ENCODE measurements at places on chromosomes 6 and 20.
A peak's percentile ranks its signal among the peaks of the same experiment; 100 is the strongest.

DNA sequence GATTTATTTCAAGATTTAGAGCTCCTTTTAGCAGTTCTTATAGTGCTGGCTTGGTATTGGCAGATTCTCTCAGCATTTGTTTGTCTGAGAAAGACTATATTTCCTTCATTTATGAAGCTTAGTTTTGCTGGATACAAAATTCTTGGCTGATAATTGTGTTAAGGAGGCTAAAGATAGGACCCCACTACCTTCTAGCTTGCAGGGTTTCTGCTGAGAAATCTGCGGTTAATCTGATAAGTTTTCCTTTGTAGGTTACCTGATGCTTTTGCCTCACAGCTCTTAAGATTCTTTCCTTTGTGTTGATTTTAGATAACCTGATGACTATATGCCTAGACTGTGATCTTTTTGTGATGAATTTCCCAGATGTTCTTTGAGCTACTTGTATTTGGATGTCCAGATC lies 114.3 kb downstream of the AIG1 start:
- DNase-seq = no peak

DNA sequence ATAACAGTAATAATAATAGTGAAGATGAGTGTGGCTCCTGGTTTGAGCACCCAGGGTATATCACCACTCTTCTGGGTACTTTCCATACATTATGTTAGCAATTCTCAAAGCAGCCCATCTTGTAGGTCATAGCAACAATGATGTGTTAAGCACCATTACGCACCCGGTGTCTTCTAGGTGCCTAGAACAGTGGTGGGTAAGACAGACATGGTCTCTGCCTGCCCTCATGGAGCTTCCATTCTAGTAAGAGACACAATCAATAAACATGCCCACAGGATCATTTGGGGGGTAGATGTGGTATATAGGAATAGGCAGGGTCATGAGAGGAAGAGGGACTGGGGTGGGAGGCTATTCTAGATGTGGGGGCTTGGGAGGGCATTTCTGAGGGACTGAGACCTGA lies 21.0 kb upstream of the OCSTAMP start:
- no peak for DNase-seq

DNA sequence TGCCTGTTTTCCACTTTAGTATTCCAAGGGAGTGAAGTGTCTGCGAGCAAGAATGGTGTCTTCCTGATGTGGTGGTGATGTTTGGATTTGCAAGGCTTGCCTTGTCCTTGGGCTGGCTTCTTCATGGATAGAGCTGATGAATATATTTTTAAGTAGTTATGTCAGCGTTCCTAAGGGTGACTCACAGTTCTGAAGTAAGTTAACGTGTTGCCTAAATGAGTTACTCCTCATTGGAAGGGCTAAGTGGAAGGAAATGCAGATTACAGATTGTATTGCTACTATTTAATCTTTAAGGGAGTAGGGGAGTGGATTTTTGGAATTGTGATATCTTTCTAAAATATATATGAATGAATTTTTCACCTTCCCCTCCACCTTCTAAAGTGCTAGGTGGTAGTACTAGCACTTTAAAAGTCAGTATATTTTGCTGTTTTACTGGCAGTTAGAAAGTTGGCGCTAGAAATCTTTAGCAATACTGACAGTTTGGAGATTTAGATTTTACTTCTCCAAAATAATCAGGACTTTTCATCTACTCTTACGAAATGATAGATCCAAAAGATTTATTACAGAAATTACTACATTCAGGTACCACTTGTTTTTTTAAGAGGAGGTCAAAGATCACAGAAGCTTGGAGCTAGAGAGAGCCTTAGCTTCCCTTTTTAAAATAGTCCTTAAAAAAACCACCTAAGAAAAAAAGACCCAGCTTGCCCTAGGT lies 197.4 kb downstream of the JARID2 start:
- peak; percentile 57 for DNase-seq

GRCh38 chr6:37891072-37891471 lies 71.5 kb downstream of the ZFAND3 start:
- DNase-seq = no peak

- DNase-seq = no peak
Measured at GRCh38 chr20:41989935-41990635, 371.9 kb upstream of the CHD6 start.

GRCh38 chr20:50141018-50141675 lies 12.4 kb downstream of the PEDS1 start:
- no peak for DNase-seq

DNA sequence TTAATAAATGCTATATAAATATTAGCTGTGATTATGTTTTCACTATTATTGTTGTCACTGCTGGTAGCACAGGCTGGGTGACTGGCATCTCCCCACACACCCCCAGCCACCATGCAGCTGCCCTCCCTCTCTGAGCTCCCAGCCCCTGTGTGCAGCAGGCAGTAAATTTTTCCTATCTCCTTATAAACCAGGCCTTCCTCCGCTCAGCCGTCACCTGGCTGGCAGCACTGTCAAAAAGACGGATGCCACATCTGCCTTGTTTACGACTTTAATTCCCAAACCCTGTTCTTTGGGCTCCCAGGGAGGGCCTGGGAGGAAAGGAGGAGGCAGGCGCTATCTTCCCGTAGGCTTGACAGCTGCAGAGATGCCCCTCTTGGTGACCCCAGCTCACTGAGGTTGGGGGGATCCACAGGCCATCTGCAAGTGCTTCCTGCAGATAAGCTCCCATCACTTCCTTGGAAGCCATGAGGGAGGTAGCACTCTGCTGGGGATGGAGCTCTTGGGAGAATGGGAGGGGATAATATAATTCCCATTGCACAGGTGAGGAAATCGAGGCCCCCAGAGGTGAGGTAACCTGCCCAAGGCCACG lies 94.5 kb downstream of the GRM4 start:
- no peak for DNase-seq

GRCh38 chr6:20873425-20874190 lies 339.4 kb downstream of the CDKAL1 start:
- DNase-seq = no peak

- peak; percentile 53 for DNase-seq
Measured at GRCh38 chr6:27495386-27496135, 22.7 kb upstream of the ZNF184 start.

GRCh38 chr20:1500496-1500895 lies 9.3 kb upstream of the SIRPB2 start:
- DNase-seq = no peak

DNA sequence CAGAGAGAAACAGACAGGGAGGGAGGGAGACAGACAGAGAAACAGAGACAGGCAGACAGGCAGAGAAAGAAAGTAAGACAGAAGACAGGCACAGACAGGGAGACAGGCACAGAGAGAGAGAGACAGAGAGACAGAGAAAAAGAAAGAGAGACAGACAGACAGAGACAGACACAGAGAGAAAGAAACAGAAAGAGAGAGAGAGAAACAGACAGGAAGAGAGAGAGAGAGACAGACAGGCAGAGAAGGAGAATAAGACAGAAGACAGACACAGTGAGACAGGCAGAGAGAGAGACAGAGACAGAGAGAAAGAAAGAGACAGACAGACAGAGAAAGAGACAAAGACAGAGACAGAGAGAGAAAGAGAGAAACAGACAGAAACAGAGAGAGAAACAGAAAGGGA lies 754.8 kb upstream of the DEFB115 start:
- DNase-seq = no peak

GRCh38 chr6:42250274-42250931 lies 32.7 kb upstream of the MRPS10 start:
- DNase-seq = no peak

All from GM04504 (cell line).